Activated naive CD4-positive, alpha-beta T cell treated with anti-CD3 and anti-CD28 coated beads, Interleukin-2, amount 50 U/mL, for 72 hours (primary cell): ENCODE measurements at places on chromosomes 2 and 18. TPM values are rescaled to one million over a fixed set of nuclear protein-coding genes. Genes with fewer than 3 reads are reported as not detected.

Gene SULT1C4
- not detected for total RNA-seq

Gene KIAA2012
- total RNA-seq, result not detected

Gene GPR35
- 7.9 TPM for total RNA-seq

Gene POMC
- 7.8 TPM for total RNA-seq

Gene SCYGR3
- not detected for total RNA-seq

Gene CCDC85A
- not detected for total RNA-seq

Gene EPB41L5
- total RNA-seq, result 9.2 TPM

Gene DAW1
- not detected for total RNA-seq

Gene TSPYL6
- total RNA-seq, result not detected

Gene HSPE1
- total RNA-seq, result 264 TPM

Gene TMEM200C
- not detected for total RNA-seq

Gene LRRC30
- not detected for total RNA-seq

Gene EFR3B
- 0.43 TPM for total RNA-seq

Gene ANKRD36
- 32.0 TPM for total RNA-seq

Gene DYNAP
- total RNA-seq, result not detected

Gene EHBP1
- total RNA-seq, result 22.0 TPM

Gene NOL4
- total RNA-seq, result not detected

DNA sequence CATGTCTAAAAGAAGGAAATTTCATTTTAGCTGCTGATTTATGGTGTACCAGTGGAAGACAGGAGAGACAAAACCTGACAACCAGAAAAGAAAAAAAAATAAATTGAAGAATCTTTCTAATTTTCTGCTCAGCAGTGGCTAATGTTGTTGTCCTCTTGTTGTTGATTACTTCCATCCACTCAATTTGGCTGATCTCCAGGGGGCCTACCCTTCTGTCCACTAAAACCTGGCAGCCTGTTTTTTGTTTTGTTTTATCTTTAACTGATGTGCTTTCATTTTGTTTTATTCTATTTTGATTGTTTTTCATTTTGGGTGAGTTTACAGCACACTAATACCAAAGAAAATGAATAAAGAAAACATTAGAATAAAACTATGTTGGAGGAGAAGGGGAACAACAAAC, 27.4 kb downstream of the TFPI start:
- DNase-seq, result no peak

GRCh38 chr2:66512626-66513025, 77.7 kb downstream of the MEIS1 start:
- no peak for DNase-seq

GRCh38 chr2:235747786-235748091, 253.9 kb downstream of the AGAP1 start:
- DNase-seq, result no peak

GRCh38 chr2:217732992-217733391, 269.8 kb downstream of the TNS1 start:
- no peak for DNase-seq

- DNase-seq, result no peak
Measured at GRCh38 chr2:216807857-216808272, 52.0 kb downstream of the TNP1 start.

DNA sequence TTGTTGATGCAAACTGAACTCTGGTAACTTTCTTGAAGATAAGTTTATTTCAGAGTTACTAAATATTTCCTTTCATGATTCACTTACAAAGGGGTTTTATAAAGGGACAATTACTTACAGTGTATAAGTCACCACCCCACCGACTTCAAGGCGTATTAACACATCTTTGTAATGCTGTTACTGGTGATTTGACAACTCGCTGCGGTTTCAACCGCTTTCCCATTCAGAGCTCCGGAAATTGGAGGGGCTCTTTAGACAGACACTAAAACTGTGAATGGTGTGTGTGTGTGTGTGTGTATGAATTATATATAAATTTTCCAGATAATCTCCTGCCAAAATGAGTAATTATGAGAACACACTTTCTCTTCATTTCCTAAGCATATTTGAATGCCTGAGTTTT, 4.9 kb downstream of the TM4SF20 start:
- DNase-seq, result no peak

GRCh38 chr2:138213084-138213483, 248.8 kb downstream of the HNMT start:
- DNase-seq, result no peak

GRCh38 chr18:23714576-23714975, 25.3 kb downstream of the LAMA3 start:
- DNase-seq, result no peak

- no peak for DNase-seq
Measured at GRCh38 chr2:75035444-75036353, 77.3 kb downstream of the POLE4 start.

- no peak for DNase-seq
Measured at GRCh38 chr18:24678626-24679025, 218.2 kb downstream of the HRH4 start.

DNA sequence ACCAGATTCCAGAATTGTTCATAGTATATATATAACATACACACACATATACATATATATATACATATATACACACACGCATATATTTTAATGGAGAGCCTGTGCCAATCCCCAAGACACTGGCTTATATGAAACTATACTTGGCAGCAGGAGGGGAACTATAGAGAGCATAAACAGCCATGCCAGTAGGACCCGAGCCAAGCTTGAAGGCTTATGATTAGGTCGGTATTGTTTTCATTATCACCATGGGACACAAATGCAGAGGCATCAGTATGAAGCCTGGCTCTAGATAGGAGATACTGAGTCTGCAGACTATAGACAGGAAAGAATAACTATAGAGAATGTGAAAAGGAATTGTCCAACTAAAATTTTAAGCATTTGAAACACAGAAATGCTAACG, 181.2 kb downstream of the VWC2L start:
- no peak for DNase-seq

DNA sequence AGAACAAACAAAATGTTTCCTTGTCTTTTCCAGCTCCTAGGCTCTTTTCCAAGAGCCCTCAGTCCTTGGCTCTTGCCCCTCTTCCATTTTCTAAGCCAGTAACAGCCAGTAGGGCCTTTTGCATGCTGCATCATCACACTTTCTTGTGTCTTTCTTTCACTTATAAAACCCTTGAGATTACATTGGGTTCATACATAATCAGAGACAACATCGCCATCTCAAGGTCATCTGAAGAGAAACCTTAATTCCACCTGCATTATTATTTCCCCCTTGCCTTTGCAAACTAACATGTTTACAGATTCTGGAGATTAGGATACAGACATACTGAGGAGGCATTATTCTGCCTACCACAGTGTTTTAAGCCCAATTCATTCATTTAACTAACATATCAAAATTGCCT, 697.3 kb downstream of the TRIB2 start:
- no peak for DNase-seq

GRCh38 chr2:206160125-206160806, 571 bp downstream of the EEF1B2 start:
- no peak for DNase-seq

GRCh38 chr2:218320704-218321336, 28.5 kb upstream of the TMBIM1 start:
- DNase-seq, result no peak

DNA sequence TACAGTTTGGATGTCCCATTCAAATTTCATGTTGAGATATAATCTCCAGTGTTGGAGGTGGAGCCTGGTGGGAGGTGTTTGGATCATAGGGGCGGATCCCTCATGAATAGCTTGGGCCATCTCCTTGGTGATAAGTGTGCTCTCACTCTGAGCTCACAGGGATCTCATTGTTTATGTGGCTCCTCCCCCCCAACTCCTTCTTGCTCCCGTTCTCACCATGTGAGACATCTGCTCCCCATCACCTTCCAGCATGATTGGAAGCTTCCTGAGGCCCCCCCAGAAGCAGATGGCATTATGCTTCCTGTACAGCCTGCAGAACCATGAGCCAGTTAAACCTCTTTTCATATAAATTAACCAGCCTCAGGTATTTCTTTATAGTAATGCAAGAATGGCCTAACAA, 3.0 kb upstream of the INPP1 start:
- no peak for DNase-seq

DNA sequence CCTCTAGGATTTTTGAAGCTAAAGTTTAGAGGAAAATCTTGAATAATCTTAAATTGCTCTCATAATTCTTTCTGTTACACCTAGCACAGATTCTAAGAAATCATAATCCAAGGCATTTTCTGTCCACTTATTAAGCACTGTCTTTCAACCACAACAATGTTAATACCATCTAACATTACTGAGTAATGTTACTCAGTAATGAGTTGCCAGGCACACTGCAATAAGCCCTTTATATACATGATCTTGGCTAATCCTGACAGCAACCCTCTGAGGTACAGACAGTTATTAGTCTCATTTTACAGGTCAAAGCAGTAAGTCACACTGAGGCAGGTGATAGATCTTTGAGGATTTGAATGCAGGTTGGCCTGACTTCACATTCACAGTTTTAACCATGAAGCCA, 291.9 kb downstream of the ALK start:
- no peak for DNase-seq

DNA sequence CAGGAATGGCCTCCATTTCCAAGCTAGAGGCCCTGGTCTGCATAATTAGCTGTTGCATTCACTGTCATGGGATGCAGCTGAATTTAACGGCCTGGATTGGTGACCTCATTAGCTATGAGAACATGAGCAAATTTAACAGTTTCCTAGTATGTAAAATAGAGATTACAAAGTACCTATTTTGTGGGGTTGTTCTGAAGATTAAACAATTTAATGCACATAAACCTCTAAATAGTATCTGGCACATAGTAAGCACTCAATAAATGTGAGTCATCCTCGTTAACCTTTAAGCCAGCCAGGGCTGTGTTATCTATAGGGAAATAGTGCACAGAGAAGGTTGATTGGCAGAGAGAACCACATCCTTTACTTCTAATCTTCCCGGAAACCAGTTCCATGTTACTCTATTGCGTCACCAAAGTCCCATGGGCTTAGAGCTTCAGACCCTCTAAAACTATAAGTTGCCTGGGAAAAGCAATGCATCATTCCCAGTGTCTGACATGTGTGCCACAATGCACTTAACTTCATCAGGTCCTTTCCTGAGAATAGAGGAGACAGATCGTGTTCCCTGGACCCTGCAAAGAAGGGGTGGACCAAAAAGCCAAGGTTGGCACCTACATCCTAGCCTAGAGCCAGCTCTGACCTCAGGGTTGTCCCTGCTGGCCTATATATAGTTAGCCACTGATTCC, 196.5 kb downstream of the LNPK start:
- DNase-seq, result no peak

GRCh38 chr2:27214941-27215340, 2.2 kb upstream of the CAD start:
- no peak for DNase-seq

- DNase-seq, result peak; percentile 55
Measured at GRCh38 chr2:84938194-84938879, 32.6 kb upstream of the KCMF1 start.

GRCh38 chr2:145654156-145654555, 1134.2 kb upstream of the ZEB2 start:
- DNase-seq, result no peak

DNA sequence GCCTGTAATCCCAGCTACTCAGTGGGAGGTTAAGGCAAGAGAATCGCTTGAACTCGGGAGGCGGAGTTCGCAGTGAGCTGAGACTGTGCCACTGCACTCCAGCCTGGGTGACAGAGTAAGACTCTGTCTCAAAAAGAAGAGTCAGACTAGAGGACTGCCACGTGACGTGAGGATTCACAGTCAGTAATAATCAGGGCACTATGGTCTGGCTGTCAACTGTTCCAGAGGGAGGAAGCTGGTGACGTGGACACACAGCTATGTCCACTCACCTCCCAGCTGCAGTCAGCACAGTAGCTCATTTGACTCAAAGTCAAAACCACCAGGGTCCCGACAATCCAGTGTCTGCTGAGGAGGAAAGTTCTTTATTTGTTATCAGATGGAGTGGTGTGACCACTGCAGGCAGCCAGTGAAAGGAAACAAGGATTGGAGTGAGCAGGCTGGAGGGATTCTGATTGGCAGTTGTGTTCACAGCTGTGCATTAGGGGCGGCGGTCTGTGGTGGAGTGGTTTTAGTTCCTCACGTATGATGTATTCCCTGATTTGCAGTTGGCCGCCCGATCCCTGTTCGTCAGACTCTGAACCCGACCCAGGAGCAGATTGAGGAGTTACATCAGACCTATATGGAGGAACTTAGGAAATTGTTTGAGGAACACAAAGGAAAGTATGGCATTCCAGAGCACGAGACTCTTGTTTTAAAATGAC, 37.9 kb downstream of the MOGAT1 start:
- DNase-seq, result no peak

- peak; percentile 48 for DNase-seq
Measured at GRCh38 chr2:20225294-20226151, 593 bp upstream of the SDC1 start.

- DNase-seq, result no peak
Measured at GRCh38 chr18:39521164-39521563, 1955.6 kb upstream of the CELF4 start.

- no peak for DNase-seq
Measured at GRCh38 chr2:134260713-134261112, 6.8 kb downstream of the MGAT5 start.

GRCh38 chr18:74353169-74353775, 37.6 kb downstream of the C18orf63 start:
- DNase-seq, result peak; percentile 29

- no peak for DNase-seq
Measured at GRCh38 chr2:230794497-230794896, 70.2 kb upstream of the ITM2C start.

- no peak for DNase-seq
Measured at GRCh38 chr2:147679955-147680531, 164.8 kb upstream of the ACVR2A start.

DNA sequence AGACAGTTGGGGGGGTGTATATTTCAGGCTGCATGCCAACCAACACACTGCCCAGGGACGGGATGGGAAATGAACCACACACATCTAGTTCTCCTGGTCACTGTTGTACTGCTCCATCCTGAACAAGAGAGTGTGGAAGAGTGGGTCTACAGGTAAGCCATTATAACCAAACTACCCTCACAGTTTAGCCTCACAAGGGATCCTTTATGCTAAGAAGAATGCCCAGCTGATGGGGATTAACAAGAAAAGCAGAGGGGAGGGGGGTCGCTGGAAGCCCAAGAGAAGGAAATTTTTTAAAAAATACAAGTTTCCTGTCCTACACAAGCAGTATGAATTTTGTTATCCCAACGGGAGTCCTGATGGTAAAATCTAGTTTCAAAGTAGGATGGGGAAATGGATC, 16.1 kb downstream of the SPRED2 start:
- DNase-seq, result no peak

- no peak for DNase-seq
Measured at GRCh38 chr2:84850471-84850870, 30.4 kb downstream of the TRABD2A start.

DNA sequence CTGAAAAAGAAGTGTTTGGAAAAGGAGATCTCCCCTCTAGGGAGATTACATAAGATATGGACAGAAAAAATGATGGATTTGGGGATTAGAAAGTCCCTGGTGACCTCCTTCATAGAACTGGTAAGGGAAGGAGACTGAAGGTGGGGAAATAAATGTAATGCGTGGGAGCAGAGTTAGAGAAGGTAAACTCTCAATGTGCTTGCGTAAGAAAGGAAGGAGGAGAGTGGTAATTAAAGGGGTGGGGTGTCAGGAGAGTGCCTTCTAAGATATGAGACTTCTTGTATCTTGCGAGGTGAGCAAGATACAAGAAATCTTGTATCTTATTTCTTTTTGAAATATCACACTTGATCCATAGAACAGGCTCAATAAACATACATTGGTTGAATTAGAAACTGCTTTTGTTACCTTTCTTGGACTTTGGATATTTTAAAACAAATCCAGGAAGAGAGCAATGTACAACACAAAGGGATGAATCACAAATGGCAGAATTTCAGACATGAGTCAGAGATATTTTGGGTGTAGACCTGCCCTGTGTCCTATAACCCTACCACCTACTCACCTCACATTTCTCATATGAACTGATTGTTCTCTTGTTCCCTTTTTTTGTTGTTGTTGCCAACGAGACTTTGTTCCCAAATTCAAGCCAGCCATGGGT, 342.4 kb downstream of the INSIG2 start:
- no peak for DNase-seq
